ENCODE measurements at places on chromosomes 11 and 22.

GRCh38 chr11:44576656-44577055 is 11.2 kb downstream of the CD82 start:
- DNase-seq: no peak

GRCh38 chr11:69215216-69215615 is 59.5 kb downstream of the SMIM38 start:
- no peak for DNase-seq

- DNase-seq: no peak
Observed at GRCh38 chr22:47736186-47737034, 974.0 kb downstream of the TBC1D22A start.

DNA sequence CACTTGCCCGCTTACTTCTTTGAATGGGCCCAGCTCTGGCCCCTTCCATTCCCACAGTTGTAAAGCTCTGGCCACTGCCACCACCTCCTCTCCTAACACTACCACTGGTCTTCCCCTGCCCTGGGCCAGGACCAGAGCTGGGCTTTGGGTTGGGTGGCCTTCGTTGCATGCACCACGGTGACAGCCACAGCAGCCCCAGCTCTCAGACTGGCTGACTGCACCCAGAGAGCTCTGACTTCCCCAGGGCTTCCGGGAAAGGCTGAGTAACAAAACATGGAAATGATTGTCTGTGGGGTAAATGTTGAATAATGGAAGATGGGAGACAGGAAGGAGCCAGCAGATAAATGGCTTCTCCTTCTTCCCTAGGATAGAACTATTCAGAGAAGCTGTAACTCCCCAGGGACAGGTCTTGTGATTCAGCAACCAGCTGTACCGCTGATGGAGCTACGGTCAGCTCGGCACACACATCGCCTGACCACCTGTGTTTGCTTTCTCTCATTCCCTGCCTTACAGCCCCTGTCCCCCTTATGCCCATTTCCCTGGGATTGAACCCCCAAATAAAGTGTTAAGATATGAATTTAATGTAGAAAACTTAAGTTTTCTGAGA is 27.6 kb downstream of the SCN4B start:
- no peak for DNase-seq

- DNase-seq: no peak
Observed at GRCh38 chr11:33722590-33723234, 13.5 kb downstream of the CD59 start.

DNA sequence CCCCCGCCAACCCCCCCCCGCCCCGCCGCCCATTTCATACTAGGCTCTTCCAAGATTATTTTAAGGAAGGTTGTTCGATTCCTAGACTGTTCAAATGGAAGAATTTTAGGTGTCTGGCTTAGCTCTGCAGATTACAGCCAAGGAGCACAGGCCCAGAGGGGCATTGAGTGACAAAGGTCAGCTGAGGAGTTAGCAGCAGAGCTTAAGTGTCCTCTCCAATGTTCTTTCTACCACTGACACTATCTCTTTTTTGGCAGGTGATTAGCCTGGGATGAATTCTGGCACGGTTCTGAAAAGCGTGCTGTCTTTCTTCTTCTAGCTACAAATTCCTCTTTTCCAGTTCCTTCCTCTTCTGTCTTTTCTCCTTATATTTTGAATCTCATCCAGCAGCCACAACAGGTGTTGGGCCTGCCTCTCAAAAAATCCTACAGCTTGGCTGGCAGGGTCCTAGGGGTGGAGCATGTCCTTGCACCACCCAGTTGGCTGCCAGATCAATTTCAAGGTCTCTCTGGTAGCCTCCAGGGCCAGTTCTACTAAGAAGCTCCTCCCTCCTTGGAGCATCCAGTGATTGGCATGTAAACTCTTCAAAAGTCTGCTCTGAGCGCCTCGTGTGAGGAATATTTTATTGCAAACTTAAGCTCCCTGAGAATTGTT is 23.0 kb downstream of the KCNE3 start:
- DNase-seq: no peak

GRCh38 chr11:110431051-110431672 is 1.4 kb downstream of the FDX1 start:
- DNase-seq: no peak

Measured in NCI-H460 (cell line).